Pancreas (tissue), 10 donors: ENCODE measurements at places on chromosomes 7 and 10. TPM values are rescaled to one million over a fixed set of nuclear protein-coding genes. Genes with fewer than 3 reads are reported as not detected.

SEC31B gene
- total RNA-seq, result 1.8 TPM

SLC26A4 gene
- 1.0 TPM for total RNA-seq

GALNT17 gene
- 4.5 TPM for total RNA-seq

DNA sequence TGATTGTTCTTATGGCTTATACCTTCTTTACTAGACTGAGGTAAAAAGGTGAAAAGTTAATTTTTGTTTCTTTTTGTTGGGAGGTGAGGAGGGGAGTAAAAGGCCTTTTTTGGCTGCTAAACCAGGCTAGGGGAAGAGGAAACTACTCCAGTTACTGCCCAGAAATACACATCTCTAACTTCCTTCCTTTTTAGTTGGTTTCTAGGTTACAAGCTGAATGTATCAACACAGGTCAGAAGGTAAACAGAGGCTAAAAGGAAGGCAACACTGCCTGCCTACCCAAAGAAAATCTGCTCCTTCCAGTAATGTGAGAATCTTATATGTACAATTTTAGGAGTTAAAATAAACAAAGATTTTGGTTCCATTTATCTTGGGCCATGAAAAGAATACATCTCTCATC is 140.4 kb downstream of the NRBF2 start:
- no peak for DNase-seq

DNA sequence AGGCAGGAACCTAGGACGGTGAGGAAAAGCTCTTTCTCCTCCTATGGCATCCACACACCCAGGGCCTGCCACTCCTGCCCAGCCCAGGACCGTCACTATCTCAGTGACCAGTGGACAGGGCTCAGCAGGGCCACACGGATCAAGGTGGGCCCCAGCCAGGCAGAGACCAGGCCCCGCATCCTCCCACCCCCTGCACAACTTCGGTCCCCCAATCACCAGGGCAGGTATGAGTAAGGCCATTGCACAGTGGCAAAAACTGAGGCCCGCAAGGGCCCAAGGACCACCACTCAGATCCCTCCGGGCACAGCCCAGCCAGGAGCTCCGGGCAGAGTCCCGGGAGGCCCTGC is 30.3 kb downstream of the OAT start:
- DNase-seq, result no peak

GRCh38 chr7:131103997-131104396 is 223.7 kb upstream of the MKLN1 start:
- DNase-seq, result no peak

- DNase-seq, result no peak
These were observed 1.3 kb downstream of the FAS start for GRCh38 chr10:88991899-88992320.

GRCh38 chr7:47074702-47075153 is 507.2 kb downstream of the TNS3 start:
- DNase-seq, result no peak

- no peak for DNase-seq
These were observed 118.6 kb downstream of the STRA8 start for GRCh38 chr7:135352285-135352684.

DNA sequence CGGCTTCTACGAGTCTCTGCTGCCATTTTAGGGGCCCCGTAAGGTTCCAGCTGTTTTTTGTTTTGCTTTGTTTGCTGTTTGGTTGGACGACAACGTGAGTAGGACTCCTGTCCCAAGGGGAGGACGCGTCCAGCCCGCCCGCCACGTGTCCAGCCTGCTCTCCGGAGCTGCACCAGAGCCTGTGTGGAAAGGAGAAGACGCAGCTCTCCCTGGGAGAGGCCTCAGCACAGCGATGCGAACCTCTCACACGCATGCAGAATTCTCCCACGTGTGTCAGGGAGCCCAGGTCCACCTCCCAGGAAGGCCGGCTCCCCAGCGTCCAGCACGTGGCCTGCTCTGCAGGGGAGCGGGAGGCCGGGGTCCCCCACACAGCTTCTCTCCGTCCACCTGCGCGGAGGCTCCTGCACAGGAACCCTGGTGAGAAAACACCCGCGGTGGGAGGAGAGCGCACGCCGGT is 36.4 kb upstream of the DNAJB6 start:
- no peak for DNase-seq

LGI1 gene
- total RNA-seq, result not detected

DNA sequence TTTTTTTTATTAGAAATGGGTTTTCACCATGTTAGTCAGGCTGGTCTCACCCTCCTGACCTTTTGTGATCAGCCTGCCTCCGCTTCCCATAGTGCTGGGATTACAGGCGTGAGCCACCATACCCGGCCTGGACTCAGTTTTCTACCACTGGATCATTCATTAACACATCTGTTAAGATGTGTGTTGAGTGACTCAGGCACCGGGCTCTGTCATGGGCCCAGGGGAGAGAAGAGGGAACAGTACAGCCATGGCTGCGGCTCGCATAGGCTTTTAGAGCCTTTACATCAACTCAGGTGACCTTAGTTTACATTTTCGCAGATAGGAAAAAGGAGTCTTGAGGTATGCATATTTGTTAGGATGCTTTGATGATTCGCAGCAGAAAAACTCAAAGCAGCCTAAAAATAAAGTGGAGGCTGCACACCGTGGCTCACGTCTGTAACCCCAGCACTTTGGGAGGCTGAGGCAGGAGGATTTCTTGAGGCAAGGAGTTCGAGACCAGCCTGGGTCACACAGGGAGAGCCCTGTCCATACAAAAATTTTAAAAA is 3.1 kb upstream of the ARPC1B start:
- no peak for DNase-seq

- DNase-seq, result no peak
These were observed 6.3 kb upstream of the C7orf33 start for GRCh38 chr7:148584154-148584827.

HOXA9 gene
- total RNA-seq, result not detected

GRCh38 chr10:126059076-126059826 is 162.9 kb downstream of the FANK1 start:
- DNase-seq, result no peak

GRCh38 chr7:5662828-5663227 is 118.6 kb downstream of the RNF216 start:
- no peak for DNase-seq

DNA sequence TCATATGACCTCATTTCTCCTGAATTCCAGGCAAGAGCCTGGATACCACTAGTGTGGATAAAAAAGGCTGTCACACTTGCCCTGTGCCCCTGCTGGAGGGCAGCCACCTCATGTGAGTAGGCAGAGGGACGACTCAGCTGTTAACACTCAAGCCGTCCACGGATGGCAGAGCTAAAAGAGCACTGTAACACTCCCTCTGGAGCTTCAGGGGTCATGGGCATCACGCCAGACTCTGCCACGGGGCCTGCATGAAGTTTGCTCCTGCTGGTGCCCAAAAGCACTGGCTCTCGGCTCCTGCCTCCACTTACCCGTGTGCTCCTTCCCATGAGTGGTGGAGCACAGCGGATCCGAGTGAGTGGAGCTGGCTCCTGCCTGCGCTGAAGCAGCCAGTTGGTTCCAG is 919.8 kb upstream of the C7orf33 start:
- peak; percentile 48 for DNase-seq

CDC123 gene
- total RNA-seq, result 21.7 TPM

- no peak for DNase-seq
These were observed 188.4 kb upstream of the AGK start for GRCh38 chr7:141362580-141363435.

DNA sequence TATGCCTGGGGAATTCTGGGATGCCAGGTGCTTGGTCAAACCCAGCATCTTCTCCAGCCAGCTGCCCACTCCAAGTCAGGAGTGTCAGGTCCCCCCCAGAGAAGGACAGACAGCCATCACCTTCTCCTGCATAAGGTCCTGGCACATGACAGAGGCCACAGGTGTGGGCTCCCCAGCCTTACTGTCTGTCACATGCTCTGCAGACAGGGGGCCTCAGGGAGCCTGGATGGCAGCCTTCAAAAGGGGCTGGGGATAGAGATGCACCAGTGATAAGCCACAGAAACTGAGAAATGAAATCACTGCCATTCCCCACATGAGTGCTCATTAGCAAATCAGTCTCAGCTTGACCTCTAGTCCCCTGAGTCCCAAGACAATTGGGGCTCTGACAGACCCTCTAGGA is 72.9 kb downstream of the PLXNA4 start:
- DNase-seq, result no peak

- no peak for DNase-seq
These were observed 32.9 kb downstream of the AUTS2 start for GRCh38 chr7:69631131-69631530.

GBX1 gene
- not detected for total RNA-seq

AKR1C2 gene
- 3.4 TPM for total RNA-seq

TBX20 gene
- not detected for total RNA-seq

DNA sequence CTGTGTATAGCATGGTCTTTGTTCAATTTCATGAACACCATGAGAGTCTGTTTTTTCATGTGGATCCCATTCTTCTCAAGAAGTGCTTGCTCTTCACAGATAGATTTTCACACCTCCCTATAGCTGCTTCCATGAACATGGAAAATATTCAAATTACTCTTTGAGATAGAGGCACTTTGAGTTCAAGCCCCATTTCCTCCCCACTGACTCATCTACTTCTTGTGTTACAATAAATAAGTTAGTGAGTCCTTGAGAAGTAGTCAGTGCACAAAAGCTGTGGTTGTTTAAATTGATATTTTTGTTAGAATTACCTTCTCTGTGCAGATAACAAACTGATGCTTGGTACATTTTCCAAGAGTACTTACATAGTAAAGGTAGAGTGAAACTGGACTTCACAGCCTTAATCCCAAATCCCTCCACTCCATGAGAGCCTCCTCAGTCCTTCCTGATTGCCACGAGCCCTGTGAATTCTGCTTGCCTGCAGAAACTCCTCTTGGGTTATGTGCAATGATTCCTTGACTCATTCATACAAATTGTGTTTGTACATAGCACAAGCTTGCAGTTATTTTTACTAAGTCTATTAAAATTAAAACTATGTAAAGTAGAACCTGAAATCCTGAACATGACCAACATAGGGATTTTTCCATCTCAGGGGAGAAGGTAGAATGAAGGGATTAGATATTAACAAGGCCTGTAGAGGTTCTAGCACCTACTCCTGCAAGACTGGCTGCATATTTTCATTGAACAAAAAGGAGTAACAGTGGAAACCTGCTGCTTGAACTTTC is 496.2 kb downstream of the TNS3 start:
- DNase-seq, result no peak

SH2B2 gene
- total RNA-seq, result 2.4 TPM

GRCh38 chr7:157477550-157478212 is 140.9 kb downstream of the DNAJB6 start:
- DNase-seq, result no peak

DNA sequence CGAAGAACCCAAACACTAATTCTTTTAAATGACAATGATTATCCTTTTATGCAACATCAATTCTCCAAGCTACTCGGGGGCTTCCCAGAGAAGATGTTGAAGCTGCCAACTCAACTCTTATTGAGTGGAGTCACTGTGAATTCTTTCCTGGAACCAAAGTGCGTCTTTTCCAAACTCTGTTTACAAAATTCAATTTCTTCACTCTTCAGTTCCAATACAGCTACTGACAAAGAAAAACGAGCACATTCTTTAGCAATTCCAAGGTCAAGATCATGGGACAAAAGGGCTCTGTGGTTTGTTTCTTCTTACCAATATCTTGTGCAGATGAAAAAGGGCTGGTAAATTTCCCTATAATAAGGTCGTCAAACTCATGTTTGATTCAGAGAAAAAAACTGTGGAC is 74.2 kb downstream of the FAS start:
- DNase-seq, result no peak

DNA sequence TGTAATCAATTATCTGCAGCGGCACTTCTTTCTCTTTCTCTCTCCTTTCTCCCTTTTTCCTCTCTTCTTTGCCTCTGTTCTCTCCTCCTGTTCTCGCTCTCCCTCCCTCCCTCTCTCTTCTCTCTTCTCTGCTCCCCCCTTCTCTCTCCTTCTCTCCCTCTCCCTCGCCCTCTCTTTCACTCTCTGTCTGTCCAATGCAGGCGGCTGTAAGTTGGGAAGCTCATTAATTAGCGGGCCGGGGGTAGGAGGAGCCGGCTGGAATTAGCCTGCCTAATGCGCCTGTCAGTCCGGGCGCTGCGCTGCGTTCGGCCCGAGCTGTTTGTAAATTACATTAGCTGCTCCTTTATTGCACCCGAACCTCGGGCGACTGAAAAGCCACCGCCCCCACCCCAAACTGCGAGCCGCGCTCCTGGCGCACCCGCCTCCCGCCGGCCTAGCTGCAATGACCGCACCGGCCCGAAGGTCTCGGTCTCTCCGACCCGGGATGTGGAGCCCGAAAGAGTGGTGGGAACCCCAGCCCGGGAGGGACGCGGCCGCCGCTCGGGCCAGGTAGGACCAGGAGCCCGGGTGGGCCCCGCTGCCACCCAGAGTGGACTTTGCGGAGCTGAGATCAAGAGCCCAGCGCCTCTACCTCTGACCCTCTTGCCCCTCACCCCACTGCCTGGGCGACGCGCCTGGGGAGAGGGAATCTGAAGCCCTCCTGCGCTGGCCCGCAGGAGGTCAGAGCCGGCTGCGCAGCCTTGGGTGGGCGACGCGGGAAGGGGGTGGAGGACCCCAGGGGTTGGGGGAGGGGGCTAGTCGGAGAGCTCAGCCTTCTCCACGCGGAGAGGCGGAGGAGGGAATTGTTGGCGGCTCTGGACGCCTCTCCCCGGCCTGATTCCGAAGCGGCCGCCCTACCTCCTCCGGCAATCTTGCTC is at the start of gene LBX1:
Gene LBX1, minus strand, starts transcription at position 198 of the 917 bp plus-strand sequence. CDS start 648 bp downstream, outside the sequence.
- DNase-seq, result no peak
